ENCODE measurements at places on chromosomes 12 and 14.
A peak's percentile ranks its signal among the peaks of the same experiment; 100 is the strongest.

DNA sequence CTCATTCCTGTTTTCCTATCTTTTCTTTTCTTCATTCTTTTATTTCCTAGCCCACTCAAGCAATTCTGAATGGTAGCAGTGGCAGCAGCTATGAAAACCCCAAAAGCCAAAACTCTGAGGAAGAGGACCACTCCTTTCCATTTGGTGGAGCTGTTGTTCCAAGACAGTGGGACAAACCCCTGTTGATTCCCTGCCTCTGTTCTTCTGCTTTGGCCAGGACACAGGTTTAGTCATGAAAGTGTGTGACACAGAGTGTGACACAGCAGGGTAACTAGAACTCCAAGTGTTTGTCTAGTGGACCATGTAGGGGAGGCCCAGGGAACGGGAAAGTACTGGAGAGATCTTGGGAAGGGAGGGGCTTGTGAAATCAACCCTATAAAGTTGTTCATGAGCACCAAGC, 71.1 kb downstream of the PTCSC3 start:
- no peak for ATAC-seq

DNA sequence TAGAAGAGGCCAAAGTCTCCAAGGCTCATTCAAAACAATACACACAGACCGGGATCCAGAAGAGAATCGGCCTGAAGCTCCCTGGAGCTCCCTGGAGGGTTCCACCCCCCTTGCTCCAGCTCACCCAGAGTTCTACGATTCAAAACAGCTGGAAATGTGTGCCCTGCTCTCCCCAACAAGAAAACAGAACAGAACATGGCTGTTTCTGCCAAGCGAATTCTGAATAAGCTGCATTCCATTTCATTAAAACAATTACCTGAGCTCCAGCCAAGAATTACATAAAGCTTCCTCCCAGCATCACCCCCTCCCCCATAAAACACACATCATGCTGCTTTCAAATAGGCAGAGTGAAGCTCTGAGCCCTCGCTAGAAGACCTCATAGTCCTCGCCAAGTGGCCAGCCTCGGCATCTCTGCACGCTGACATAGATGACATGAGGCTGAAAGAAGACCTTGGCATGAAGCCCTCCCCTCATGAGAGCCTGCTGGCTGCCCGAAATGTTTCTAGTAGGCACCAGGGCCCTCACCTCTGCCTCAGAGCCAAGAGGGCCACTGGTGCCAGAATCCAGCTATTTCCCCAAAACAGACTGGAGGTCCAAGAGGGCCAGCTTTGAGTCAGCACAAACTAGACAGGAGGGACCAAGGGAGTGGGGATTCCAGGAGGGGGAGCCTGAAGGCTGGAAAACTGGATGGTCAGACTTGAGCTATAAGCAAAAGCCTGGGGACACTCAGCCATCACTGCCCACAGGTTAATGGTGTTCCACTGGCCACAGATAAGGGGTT, 8.3 kb downstream of the PXN start:
- no peak for ATAC-seq

- no peak for ATAC-seq
Observed at GRCh38 chr14:51576879-51577278, 74.8 kb upstream of the FRMD6 start.

DNA sequence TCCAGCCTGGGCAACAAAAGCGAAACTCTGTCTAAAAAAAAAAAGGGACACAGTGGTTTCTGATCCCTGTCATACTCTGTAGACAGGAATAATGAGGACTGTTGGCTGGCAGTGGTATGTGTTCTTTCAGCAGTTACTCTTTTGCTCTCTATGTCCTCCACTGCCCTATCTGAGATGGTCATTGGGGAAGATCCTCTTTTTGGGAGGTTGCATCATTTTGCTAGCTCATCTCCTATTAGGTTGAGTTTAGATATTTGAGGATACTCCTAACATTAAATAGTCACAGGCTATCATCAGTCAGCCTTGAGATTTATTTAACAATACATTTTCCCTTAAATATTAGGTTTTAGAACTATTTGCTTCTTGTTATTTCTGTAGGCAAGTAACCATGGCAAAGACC, 5.9 kb upstream of the CCDC91 start:
- ATAC-seq: no peak

DNA sequence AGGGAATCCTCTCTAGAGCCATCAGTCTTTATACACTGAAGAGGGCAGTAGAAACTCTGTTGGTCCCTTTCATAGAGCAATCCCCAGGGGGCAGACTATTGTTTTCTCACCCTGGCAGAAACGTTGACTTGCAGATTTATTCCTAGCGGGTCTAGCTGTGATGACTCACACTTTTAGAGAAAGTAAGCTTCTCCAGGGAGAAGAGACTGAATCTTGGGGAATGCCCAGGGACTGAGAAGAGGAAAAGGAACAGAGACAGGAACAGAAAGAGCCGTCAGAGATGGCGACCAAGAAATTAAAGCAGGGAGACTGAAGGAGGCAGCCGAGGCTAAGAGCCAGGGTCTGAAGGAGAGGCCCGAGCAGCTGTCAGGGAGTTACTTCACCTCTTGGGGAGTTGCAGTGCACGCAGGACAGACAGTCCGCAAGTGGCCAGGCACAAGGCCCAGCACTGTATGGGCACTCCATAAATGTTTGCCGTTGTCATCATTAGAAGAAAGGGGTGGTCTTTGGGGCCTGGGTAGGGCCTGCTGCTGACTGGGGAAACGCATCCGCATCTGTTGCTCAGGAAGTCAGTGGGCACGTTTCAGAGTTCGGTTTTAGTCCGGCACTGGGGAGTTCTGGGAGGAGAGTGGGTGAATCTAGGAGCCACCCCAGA, 13.0 kb downstream of the PLEKHG6 start:
- peak; percentile 68 for ATAC-seq

DNA sequence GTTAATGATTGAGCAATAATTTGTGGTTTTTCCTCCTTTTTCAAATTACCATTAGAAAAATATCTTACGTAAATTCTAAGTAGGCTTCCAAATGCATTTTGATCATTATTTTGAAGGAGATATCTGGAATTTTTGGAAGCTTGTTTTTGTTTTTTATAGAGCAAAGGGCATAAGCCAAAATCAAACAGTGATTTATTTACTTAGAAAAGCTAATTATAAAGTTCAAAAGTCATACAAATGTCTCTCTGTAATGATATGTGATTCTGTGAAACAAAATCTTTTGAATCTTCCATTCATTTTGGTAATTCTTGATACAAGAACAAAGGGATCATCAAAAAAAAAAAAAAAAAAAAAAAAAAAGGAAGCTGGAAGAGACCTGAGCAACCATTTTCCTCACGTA, 416.8 kb downstream of the ETNK1 start:
- no peak for ATAC-seq

GRCh38 chr14:54955143-54955542, 52.5 kb upstream of the GCH1 start:
- no peak for ATAC-seq

GRCh38 chr14:70838076-70838475, 28.8 kb upstream of the MAP3K9 start:
- ATAC-seq: no peak

DNA sequence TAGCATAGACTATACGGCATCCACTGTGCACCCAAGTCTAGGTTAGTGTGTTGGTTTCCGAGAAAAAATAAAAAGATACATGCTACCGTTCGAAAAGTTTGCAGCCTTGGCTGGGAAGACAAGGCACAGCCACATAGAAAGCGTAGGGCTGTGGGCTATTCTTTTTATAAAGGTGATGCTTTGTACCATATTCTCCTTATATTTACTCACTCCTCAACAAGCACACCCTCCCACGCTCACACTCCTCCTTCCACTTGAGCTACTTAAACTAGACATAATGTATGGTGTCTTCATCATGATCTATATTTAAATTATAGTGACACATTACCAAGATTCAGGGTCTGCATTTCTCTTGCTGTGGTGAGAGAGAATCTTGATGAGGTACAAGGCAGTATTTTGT, 1416.5 kb downstream of the AACS start:
- ATAC-seq: no peak

DNA sequence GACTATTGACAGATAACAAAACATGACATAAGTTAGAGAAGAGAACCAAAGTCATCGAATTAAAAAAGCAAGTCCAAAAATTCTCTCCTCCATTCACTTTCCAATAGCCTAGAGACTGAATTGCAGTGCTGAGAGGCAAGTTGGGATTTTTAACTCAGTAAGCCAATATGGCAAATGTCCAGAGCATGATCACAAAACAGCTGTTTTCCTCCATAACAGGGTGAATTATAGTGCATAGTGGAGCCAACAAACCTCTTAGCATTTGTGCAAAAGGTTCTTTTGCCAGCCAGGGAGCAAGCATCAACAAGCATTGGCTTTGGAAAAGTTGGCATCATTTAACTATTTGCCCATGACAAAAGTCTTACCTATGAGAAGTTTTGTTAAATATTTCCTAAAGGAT, 458.8 kb upstream of the NOVA1 start:
- ATAC-seq: no peak

DNA sequence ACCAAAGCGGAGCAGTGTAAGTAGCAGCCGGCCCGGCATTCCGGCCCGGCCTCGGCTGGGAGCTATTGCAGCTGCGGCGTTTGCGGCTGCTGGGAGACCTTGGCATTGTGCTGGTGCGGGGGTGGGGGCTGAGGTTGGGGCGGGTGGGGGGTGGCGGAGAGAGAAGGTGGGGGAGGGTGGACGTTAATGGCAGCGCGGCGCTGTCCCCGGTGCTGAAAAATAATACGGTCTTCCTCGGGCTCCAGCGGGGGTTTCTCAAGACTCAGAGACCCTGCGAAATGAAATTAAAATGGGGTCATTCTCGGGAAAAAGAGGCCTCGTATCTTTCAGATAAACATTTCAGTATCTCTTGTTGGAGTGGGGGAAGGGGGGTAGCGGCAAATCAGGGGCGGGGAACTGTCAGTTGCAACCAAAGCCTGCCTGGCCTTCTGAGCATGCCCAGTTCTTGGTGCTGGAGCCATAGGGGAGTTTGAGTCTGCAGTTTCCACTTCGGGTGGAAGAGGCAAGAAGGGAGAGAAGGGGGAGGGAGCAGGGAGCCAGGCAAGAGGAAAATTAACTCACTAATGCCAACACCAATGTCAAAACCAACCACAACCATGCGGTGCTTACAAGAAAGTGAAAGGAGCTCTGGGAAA, 414 bp downstream of the UNC79 start:
- ATAC-seq: no peak

DNA sequence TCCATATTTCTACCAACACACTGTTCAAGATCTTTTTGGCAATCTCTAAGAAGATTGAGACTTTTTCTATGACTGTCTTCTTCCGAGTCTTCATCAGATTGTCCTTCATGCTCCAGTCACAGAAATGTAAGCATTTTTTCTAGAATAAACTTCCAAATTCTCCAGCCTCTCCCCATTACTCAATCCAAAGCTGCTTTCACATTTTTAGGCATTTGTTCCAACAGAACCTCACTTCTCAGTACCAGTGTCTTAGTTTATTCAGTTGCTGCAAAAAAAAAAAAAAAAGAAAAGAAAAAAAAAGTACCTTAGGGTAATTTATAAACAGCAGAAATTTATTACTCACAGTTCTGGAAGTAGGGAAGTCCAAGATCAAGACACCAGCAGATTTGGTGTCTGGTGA, 290.8 kb upstream of the NOVA1 start:
- ATAC-seq: no peak

DNA sequence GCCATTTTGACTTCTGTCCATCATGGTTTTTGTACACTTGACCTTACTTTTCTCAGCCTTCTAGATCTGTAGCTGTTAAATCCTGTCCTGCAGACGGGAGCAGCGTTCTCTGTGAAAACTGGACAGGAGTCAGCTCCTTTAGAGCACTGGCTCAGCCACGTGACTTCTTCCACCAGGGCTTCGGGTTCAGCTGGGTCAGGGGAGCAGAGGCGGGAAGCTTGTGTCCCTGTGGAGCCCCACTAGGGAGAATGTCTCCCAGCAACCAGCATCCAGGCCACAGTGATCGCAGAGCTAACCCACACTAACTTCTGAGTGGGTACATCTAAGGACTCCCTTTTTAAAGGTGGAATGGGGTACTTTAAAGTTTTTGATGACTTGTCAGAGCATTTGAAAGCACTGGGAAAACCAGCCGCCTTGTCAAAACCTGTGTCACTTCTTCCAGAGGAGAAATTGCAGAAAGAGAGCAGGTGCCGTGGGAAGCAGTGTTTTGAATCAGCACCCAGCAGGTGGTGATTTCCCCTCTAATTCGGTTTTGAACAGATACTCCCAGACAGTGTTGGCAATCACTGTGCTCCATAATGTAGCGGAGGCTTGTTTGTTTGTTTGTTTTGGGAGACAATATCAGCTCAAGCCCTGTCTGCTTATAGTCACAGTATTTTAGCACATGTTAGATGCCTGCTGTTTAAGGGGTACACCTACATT, 17.9 kb downstream of the DERA start:
- ATAC-seq: no peak

GRCh38 chr14:73381380-73382013, 76.8 kb downstream of the NUMB start:
- no peak for ATAC-seq

DNA sequence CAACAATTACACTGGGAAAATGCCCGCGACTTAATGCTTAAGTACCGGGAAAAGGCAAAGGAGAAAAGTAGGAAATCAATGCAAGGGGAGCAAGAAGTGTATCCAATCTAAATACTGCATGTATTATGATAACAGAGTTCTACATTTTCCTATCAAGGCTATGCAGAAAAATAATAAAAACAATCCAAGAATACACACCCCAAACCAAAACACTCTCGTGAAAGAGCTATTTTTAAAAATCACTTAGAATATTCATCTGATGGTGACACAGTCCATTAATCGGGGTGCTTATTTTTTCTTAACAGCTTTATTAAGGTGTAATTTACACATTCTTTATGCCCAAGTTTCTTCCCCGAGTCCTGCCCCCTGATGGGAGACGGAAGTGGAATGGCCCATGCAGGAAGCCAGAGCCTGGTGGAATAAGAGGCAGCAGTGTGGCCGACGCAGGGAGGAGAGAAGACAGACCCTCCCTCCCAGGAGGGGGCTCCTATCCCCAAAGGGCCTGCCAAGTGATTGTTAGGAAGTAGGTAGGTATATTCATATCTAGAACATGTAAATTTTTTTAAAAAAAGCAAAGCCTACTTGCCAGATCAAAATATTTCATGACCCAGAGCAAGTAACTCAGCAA, 174.3 kb downstream of the FOXN3 start:
- no peak for ATAC-seq

GRCh38 chr14:66842911-66843512, 335.1 kb downstream of the GPHN start:
- ATAC-seq: peak; percentile 34

GRCh38 chr12:53200458-53201176, 6.4 kb downstream of the ITGB7 start:
- ATAC-seq: peak; percentile 86
